Fibroblast of mammary gland (primary cell): ENCODE measurements at places on chromosomes 5 and 9.

GRCh38 chr5:43171926-43172325, 20.1 kb upstream of the NIM1K start:
- DNase-seq, result peak; percentile 12

DNA sequence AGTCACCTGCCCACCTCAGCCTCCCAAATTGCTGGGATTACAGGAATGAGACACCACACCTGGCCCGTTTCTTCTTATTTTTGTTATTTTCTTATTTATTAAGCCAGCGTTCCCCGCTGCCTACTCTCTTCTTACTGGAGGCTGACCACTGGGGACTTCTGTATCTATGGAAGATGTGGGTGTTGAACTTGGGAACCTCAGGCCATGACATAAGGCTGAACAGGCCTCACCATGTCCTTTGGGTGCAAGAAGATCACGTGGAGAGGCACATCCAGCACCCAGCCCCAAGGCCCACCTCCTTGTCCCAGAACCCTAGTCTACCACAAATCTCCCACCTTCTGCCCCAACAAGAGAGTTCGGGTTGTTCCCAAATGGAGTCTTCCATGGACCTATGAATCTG, 59.4 kb upstream of the NEK6 start:
- DNase-seq, result no peak

DNA sequence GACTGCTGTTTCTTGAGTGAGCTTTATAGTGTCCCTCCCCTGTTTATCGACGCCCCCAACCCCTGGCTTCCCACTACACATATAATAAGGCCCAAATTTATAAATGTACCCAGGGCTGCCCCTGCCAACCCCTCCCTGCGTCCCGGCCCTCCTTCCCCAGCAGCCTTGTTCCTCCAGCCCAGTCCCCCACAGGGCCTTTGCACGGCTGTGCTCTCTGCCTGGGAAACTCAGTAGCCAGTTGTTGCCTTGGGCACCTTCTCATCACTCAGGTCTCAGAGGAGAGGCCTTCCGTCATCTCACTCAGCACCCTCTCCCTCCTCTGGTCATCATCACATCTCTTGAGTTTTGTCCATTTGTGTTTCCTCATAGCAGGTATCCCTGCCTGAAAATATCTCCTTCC, 15.8 kb upstream of the UNC5A start:
- no peak for DNase-seq

GRCh38 chr5:14178671-14179211, 35.6 kb downstream of the TRIO start:
- peak; percentile 99 for DNase-seq

DNA sequence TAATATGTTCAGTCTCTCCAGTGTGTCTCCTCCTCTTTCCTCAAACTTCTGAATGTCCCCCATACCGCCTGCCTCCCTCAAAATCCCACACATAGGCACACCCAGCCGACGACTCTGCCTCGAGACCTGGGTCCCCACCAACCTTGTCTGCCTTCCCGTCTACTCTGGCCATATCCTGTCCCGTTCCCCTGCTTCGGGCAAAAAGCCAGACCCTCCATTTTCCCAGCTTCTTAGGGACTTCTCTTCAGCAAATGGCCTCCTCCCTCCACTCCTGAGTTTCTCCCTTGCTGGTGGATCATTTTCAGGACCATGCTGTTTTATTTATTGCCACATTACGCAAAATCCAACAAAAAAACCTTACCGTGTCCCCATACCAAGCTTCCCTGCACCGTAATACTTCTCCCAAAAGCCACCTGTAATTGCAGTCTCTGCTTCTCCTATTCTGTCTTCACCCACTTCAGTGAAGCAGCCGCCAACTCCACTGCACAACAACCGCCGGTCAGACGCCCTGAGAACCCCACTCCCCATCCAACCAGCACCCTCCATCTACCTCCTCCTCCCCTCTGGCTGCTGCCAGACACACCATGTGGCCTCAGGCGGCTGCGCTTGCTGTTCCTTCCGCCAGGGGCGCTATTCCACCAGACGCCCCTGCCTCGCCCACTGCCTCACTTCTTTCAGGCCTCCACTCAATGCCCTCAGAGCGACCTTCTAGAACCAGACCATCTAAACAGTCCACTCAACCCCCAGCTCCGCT, 117.0 kb downstream of the TRPM6 start:
- DNase-seq, result peak; percentile 28

GRCh38 chr5:63375851-63376250, 586.4 kb downstream of the HTR1A start:
- no peak for DNase-seq
